ENCODE measurements at places on chromosomes 2 and 18.

DNA sequence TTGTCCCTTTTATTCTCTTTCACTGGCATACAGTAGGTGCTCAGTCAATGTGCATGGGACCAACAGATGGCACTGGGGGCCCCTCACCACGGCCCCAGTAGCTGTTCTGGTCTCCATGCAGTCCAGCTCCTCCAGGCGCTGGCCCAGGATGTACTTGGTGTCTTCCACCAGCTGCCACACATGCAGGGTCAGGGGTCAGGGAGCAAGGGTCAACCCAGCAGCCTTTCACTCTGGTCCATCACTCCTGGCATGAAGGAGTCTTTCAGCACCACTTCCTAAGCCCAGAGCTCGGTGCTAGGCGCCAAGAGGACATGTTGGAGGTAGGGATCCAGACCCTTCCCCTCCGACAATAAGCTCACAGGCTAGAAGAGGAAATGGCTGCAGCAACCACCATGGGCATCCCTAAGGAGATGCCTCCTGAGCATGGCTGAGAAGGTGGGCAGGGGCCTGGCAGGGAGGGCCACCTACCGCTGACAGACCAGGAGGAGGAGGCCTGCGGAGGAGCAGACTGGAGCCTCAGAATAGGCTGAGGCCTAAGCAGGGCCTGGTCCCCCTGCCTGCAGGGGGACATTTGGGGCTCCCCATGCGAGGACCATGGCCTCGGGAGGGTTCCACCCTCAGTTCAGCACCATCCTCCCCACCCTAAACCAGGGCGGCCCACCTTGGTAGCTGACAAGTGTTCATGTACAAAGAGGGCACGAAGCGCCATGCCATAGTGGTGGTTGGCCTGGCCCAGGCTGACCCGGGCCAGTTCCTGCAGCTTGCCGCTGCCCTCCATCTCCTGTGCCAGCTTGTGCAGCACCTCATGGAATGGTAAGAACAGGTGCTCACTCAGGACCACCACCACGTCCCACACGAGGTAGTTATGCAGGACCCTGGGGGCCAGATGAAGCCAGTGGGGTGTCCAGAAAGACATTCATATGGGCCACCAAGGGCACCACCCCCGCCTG, 10.2 kb downstream of the ALPG start:
- no peak for DNase-seq

DNA sequence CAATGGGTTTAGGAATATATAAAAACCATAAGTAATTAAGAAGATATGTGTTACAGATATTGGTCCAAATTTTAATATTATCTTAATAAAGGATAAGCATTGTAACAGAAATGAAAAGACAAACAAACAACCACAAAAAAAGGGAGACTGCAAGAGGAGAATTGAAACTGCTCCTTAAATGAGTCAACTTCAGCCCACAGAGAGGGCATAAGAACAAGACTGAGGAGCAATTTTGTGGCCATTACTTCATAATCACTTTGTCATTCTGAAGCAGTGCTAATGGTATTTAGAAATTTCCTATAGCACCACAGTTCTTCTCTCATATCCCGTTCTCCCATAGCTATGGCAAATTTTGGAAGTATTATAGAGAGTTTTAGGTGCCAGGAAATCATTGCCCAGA, 193.2 kb upstream of the HNMT start:
- no peak for DNase-seq

DNA sequence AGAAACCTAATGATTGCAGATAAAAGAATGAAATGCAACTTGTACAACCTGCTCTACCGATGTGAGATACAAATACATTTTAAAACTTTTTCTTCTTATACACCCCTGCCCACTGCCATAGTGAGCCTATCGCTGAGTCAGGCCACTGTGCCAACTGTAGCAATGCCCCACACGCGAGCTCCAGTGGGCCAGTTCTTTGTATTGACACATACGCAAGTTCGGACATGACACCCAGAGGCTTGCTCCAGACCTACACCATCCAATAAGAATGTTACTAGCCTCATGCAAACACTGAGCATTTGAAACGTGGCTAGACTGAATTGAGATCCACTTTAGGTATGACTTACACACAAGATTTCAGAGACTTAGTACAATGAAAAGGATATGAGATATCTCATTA, 340.1 kb downstream of the ARHGAP15 start:
- no peak for DNase-seq

DNA sequence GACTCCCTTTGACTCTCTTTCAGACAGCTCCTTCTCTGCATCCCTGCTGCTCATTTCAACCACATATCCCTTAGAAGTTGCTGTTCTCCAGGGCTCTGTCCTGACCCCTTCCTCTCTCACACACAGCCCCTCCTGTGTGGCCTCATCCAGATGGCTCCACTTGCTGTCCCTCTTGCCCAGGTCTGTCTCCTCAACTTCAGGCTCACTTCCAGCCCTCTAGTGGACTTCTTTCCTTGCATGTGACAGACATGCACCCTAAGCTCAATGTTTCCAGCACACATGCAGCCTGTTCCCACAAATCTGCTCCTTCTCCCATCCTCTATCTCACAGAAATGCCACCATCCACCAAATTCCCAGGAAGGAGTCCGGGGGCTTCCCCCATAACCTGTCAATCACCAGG, 9.0 kb upstream of the MRPL19 start:
- no peak for DNase-seq

- DNase-seq, result no peak
Observed at GRCh38 chr2:69255760-69256159, 131.3 kb downstream of the GFPT1 start.

Measured in urothelium cell line (cell line).